Kidney (tissue), 22 donors: ENCODE measurements at places on chromosomes 2 and 18. TPM values are rescaled to one million over a fixed set of nuclear protein-coding genes. Genes with fewer than 3 reads are reported as not detected.

OSR1 gene
- 1.6 TPM for total RNA-seq

SP140 gene
- 7.3 TPM for total RNA-seq

AQP12A gene
- not detected for total RNA-seq

CRYBA2 gene
- not detected for total RNA-seq

AMER3 gene
- not detected for total RNA-seq
